ENCODE measurements at places on chromosomes 1 and 21. TPM values are rescaled to one million over a fixed set of nuclear protein-coding genes. Genes with fewer than 3 reads are reported as not detected.

DNA sequence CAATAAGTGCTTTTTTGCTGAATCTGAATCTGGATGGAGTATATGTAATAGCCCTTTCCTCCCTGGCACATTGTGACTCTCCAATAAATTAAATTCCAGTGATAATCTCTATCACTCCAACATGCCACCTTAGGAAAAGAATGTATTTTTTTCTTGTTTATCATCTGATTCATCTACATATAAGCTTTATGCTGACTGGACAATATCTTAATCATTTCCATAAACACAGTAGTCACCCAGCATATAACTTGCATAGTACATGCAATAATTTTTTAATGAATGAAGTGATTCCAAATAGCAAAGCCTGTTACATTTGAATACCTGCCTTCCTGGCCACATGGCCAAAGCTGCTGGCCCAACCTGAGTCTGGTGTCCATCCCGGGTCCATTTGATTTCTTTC, 477.6 kb upstream of the USP24 start:
- H3K27me3 ChIP-seq, result no peaks in the 10 kb centered on the region
- H3K27ac ChIP-seq, result no peak overlapping the region
- no peak overlapping the region for H3K4me3 ChIP-seq
- H3K4me1 ChIP-seq, result peaks cover 6% of the 10 kb centered on the region
- H3K36me3 ChIP-seq, result no peaks in the 10 kb centered on the region

GRCh38 chr1:201496296-201496690, 10.6 kb downstream of the CSRP1 start:
- no peak overlapping the region for H3K4me3 ChIP-seq
- H3K27ac ChIP-seq, result peak overlapping the region; percentile 79
- H3K4me1 ChIP-seq, result peaks cover 81% of the 10 kb centered on the region

GRCh38 chr21:17711896-17712295, 99.2 kb upstream of the BTG3 start:
- H3K4me1 ChIP-seq, result no peaks in the 10 kb centered on the region
- no peaks in the 10 kb centered on the region for H3K36me3 ChIP-seq
- no peak for DNase-seq
- H3K27ac ChIP-seq, result no peak overlapping the region

DNA sequence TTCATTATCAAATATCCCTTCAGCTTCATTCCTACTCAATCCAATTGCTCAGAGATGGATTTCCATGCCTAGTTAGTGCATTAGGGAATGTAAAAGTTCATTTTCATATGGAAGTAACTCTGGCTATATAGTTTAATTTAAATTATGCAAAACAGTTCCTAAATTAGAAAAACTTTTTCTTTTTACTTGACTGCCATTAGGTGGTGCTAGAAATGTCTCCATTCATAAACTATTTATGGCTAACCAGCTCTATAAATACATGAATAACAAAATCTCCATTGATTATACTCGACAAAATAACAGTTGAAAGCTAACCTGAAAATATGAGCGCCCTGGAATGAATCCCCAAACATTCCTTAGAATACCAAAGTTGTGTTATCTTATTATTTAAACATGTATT, 311.4 kb downstream of the USH2A start:
- H3K27me3 ChIP-seq, result no peaks in the 10 kb centered on the region
- no peak for DNase-seq
- no peak overlapping the region for H3K27ac ChIP-seq

KCNC4 gene
- 11.1 TPM for total RNA-seq

ILDR2 gene
- 0.98 TPM for total RNA-seq

All from upper lobe of right lung (tissue), 1 donor.